Esophagus muscularis mucosa (tissue), 4 donors: ENCODE measurements at places on chromosomes 5 and 9.

GRCh38 chr9:90287567-90288274, 354.9 kb downstream of the DIRAS2 start:
- no peak for DNase-seq

DNA sequence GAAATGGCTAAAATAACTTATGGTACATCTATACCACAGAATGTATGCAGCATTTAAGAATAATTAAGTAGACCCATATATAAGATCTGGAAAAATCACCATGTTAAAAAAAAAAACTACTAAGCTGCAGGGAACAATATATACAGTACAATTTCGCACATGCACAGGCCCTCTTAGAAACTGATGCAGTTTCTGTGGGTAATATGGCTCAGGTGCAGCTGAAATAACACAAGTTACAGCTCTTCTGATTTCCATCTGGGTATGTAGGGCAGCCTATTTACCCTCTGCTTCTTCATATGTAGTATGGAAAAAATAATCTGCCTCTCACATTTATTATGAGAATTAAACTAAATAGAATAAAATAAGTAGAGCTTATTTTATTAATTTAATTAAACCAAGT, 82.9 kb downstream of the YIPF5 start:
- no peak for DNase-seq

GRCh38 chr9:108149326-108149725, 659.8 kb upstream of the KLF4 start:
- no peak for DNase-seq

DNA sequence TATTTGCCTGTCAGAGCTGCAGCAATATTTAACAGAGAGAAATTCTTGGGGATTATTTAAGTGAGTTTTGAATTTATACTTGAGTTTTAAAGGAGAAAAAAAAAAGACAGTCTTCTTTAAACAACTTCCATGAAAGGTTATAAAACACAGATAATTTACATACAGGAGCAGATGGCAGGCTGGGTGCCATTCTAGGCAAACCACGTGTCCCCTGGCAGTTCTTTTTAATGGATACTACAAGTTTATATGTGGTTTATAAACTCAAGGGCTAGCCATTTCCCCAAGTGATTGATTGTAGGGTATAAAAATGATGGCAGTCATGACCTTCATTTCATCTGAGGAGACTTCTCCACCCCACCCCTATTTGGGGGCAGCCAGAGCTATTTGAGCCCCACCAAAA, 166.6 kb downstream of the FSTL4 start:
- DNase-seq: no peak

DNA sequence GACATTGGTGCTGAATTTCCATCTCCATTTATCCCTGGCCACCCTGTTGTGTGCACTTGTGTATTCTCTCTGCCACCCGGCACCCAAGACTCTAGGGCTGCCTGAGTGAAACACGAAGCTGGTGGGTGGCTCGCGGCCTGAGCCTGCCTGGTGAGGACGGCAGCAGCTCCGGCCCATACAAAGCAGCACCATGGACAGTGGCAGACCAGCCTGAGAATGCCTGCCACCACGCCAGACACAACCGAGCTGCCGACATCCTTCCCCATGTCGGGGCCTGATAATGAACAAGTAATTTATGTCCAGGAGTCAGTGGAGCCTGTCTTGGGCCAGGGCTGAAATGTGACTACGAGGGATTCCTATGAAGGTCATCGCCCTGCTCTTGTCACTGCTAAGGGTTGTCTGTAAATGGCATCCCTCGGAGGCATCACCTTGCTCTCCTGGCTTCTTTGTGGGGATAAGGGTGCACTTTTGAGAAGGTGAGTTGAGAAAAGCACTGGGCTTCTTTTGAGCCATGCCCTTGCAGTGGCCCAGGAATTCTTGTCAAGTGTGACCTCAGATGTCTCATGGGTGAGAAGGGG, 175.7 kb downstream of the MELK start:
- no peak for DNase-seq

GRCh38 chr9:21965401-21965951, 28.7 kb downstream of the CDKN2A start:
- DNase-seq: no peak

- no peak for DNase-seq
Measured at GRCh38 chr9:76177931-76178330, 216.3 kb downstream of the RFK start.

DNA sequence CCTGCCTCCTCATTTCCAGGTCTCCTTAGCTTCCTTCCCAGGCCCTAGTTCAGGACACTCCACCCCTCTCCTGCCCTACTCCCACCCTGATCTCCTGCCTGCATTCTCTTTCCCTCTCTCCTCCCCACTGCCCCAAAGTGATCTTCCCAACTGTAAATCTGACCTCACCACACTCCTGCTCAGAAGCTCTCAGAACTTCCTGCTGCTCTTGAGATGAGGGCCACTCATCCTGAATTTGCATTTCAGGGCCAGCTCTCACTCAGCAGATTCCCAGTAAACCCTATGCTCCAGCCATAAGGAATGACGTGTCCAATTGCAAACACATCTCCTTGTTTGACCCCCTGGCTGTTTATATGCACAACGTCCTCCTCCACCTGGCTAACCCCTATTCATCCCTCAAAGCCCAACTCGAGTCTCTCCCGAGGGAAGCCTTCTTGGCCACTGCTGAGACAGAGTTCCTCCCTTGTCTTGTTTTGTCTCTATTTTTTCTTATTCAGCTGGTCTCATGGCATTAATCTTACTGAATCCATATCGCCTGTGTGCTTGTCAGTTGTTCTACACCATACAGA, 95.0 kb downstream of the NSG2 start:
- no peak for DNase-seq

DNA sequence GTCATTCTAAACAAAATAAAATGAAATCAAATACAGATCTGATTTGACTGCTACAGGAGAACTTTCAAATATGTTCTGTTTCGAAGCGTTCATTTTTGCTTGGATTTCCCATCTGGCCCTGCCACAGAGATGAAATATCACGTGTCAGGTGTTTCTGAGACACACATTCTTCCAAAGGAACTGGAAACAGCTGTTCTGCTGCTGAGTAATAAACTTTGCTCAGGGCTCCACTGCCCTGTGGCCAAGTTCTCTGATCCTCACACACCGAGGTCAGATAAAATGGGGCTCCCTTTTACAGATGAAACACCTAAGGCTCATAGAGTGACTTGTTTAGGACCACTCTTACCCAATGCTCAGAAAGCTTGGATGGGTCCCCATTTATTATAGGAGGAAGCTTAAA, 42.5 kb downstream of the FRMPD1 start:
- no peak for DNase-seq

DNA sequence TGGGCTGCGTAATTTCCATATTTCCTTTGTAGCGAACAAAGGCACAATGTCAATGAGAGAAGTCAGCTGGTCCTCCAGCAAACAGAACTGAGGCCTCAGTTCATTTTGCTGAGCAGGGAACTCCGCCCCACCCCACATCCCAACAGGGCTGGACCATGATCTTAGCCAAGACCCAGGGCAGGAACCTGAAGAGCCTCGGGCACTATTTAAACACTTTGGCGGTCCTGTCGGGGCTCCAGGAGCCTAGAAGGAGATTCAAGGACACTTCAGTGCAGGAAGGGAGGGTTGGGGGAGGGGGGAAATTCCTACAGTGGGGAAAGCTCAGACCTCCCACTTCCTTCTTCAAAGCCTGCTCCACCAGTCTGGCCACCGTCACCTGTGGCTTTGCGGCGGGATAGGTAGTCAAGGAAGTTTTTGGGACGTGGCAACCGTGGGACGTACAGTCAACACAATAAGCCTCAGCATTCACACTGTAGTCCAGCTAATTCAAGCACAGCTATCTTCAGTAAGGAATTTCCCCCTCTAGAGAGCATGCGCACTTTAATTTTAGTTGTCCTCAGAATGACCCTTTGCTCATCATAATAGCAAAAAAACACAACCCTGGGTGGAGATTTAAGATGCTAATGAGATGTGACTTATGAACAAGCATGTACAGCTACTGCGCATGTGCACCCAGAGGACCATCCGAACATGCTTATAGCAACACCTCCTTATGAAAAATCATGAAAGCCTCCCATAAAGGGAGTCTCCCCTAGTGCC, 30.9 kb downstream of the S1PR3 start:
- peak; percentile 77 for DNase-seq

- DNase-seq: no peak
Measured at GRCh38 chr9:131423171-131423581, 29.3 kb downstream of the PRRC2B start.

DNA sequence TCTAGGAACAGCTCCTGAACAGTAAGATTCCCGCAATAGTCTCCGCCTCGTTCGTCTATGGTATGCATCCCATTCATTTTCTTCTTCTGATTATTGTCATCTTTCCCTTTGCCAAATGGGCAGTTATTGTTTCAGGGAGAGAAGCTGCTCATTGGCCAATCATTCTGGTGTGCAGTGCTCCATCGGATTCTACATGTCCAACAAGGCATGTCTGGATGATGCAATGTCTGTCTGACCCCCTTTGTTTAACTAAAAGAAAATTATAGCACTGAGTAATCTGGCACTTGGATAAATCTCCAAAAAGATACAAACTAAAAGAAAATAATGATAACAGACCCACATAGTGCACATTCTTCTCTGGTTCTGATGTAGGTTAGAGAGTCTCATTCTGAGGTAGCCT, 515.6 kb upstream of the DMAC1 start:
- DNase-seq: no peak

GRCh38 chr5:169804861-169805260, 167.8 kb downstream of the DOCK2 start:
- peak; percentile 12 for DNase-seq

DNA sequence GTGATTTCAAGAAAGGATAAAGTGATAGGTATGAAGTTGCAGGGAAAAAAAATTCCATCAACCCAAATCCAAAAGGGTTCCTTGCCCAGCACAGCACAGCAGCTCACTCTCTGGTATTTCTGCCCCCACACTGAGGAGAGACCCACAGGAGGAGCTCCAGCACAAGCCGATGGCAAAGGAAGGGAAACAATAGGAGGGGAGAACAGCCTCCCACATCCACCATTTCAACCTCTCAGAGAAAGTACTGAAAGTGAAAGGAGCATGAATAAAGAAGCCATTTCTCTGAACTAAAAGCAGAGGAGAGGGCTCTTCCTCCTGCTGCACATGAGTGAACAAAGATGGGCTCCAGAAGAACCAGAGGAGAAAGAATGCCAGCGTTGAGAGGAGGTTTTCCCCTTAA, 54.9 kb upstream of the ZSWIM6 start:
- DNase-seq: no peak

DNA sequence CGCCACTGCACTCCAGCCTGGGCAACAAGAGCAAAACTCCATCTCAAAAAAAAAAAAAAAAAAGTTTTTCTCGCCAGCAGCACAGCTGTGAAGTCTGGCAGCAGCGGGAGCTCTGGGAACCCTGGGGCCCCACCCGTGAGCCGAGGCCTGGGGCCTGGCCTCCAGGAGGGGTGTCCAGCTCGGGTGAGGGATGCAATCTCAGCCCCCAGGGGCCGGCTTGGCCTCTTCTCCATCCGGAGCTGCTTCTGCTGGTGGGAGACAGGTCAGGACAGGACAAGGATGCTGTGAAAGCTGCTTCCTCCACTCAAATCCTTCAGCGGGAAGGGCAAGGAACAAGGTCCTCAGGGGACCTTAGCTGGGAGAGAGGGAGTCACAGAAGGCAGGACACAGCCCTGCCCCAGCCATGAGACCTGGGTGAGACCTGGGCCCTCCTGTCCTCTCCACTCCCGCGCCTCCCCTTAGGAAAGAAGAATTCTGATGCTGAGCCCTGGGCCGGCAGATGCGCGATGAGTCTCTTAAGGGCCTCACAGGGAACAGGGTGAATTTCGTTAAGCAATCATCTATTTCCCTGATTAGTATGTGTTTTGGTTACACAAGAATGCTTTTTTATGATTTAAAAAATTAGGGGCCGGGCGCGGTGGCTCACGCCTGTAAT, 30.6 kb downstream of the PLPP7 start:
- DNase-seq: no peak

DNA sequence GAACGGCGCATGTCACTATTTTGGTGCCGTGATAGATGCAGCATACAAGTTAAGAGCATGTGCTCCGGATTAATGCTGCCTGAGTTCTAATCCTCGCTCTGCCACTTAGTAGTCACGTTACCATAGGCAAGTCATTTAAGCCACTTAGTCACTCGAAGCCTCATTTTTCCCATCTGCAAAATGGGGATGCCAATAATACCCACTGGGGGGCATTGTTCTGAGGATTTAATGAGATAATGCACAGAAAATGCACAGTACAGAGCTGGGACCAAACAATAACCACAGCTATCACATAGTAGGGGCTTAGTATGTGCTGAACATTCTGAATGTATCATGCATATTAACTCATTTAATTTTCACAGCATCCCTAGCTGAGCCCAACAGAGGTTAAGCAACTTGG, 9.1 kb downstream of the NIPAL4 start:
- DNase-seq: no peak

DNA sequence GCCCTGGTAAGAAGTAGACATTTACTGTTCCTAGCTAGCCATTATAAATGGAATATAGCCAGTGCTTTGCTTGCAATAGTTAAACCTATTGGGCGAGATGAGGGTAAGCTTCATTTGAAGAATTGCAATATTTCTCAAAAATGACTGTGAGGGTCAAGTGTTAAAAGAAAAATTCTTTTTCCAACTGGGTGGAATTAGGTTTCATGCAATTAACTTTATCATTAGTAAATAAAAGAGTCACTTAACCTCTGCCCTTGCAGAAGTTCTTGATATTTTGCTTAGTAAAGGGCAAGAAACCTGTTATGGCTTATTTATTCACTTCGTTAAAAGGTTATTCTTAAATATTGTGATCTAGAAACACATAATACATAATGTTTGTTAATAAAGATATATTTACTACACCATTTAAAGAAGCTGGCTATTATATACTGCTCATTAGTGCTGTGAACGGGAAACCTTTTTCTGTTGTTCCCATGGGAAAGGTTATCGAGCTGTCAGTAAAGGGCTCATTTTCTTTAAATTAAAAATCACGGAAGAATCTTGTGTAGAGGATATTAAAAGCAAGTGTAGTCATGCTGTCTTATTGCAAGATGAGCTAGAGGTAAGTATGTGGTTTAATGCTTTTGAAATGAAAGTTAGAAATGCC, 370.5 kb downstream of the CSNK1G3 start:
- no peak for DNase-seq

DNA sequence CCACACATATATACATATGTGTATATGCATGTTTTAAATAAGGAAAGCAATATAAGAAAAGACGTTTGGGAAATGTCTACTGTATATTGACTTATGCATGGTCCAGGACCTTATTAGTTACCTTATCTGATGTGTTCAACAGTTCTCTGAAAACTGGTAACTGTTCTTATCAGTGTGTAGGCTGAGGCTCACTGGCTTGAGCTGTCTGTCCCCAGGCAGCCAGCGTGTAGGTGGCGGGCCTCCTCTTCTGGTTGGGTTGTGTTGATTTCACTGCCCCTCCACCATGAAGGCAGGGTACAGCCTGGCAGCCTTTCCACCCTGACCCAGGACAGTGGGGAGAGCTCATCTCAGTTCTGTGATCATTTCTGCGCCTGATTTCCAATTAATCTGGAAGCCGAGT, 38.7 kb upstream of the SEMA4D start:
- no peak for DNase-seq

- DNase-seq: no peak
Measured at GRCh38 chr9:27041746-27042145, 36.3 kb upstream of the LRRC19 start.

GRCh38 chr5:91925249-91925648, 542.1 kb upstream of the ARRDC3 start:
- DNase-seq: no peak

GRCh38 chr5:33563983-33564908, 123.5 kb downstream of the TARS1 start:
- DNase-seq: peak; percentile 72
